Activated T-helper 2 cell treated with anti-CD3 and anti-CD28 coated beads, Interferon-gamma antibody, Interleukin-2, Interleukin-4, amounts not matched to agents 10 μg/mL and 5 μg/mL and 100 μg/mL, durations not matched to agents 14 hours and 24 hours and 36 hours (primary cell): ENCODE measurements at places on chromosomes 5 and 9. TPM values are rescaled to one million over a fixed set of nuclear protein-coding genes. Genes with fewer than 3 reads are reported as not detected.

Gene LHX2
- total RNA-seq: not detected in 2 replicates

DNA sequence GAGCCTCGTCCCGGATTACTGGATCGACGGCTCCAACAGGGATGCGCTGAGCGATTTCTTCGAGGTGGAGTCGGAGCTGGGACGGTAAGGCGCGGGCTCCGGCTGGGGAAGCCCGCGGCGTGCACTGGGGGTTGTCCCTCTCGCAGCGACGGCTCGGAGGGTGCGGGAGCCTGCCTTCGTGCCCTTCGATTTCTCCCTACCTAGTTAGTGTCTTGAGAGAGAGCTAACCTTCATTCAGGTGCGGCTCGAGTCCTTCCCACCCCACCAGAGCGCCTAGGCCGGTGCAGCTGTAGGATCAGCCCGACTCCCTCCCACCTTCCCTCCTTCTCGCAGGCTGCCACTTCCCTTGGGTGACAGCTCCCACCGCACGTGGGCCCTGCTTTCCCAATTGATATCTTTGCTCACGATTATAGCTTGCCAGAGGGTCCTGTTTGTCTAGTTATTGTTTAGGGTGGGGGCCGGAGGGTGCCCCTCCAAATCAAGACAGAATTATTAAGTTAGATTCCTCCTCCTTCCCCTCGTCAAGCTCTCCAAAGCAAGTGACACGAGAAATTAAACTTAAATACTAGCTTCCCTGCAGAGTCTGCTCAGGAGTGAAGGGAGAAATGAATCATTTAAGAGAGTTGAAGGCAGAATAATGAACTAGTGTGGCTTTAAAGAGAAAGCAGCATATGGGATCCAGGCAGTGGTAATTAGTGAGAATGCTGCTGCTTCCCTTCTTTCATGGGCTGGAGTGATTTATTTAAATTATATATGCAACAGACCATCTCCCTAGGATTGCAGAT lies 569 bp downstream of the CAMK4 start:
- DNase-seq: no peak

- DNase-seq: no peak
Measured at GRCh38 chr5:66958980-66959641, 237.5 kb downstream of the CD180 start.

GRCh38 chr5:127451096-127451495 lies 66.3 kb upstream of the PRRC1 start:
- no peak for DNase-seq

Gene SPINK5
- not detected in 2 replicates for total RNA-seq

GRCh38 chr5:33997331-33997983 lies 10.4 kb downstream of the AMACR start:
- no peak for DNase-seq

Gene POLR1E
- 48.0 and 49.4 TPM in 2 replicates for total RNA-seq

GRCh38 chr5:136043551-136043950 lies 14.8 kb downstream of the TGFBI start:
- DNase-seq: no peak

GRCh38 chr5:94618029-94618492 lies 343 bp downstream of the KIAA0825 start:
- DNase-seq: peak; percentile 31

Gene RAPGEF1
- 133 and 136 TPM in 2 replicates for total RNA-seq

Gene FOXD1
- 0.11 and 0.25 TPM in 2 replicates for total RNA-seq

Gene TRIO
- total RNA-seq: 28.7 and 30.1 TPM in 2 replicates

DNA sequence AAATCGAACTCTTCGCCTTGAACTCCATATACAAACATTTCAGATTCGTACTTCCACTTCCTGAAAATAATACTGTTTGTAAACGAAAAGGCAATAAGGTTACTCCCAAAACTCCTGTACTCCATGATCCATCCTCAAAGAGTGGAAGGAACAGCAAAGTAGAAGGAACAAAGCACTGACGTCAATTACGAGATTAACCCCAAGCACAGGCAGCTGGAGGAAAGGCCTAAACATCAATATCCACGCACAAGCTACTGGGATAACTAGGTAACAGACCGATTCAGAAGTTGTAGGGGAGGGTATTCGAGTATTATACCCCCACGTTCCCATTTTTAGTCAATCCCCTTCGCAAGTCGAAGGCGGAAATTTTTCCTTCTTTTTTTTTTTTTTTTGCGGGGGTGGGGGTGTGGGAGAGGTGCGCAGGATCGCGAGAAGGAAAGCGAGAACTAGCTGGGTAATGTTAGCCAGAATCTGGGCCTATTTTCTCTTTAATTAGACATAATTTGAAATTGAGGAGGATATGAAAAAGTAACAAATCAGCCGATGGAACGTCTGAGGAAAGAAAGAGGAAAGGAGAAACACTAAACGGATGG lies 909 bp downstream of the AFF4 start:
- DNase-seq: no peak

- DNase-seq: no peak
Measured at GRCh38 chr5:135564331-135564730, 14.5 kb downstream of the CXCL14 start.

Gene ARHGEF39
- 11.1 and 12.3 TPM in 2 replicates for total RNA-seq

Gene PLAC8L1
- total RNA-seq: 0.71 and 0.74 TPM in 2 replicates

Gene OTP
- not detected in 2 replicates for total RNA-seq

DNA sequence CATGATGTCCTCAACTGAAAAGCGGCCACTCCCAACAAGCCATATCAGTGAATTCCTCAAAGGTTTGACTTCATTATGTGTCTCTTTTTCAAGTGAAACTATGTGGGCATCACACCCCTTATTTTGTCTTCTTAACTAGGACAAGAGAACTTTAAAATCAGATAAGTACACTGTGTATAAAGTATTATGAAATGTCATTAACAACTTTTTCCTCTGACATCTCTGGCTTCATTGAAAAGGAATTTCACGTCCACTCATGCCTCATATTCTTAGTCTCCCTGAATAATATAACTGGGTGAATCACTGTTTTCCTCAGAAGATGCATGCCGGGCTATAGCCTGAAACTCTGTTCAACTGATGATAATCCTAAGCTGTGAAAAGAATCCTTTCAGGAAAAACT lies 415.8 kb downstream of the ACTL7B start:
- no peak for DNase-seq

Gene NR5A1
- total RNA-seq: not detected in 2 replicates

Gene PCYOX1L
- 16.6 and 17.8 TPM in 2 replicates for total RNA-seq

- peak; percentile 95 for DNase-seq
Measured at GRCh38 chr9:137254624-137255447, at the start of gene NELFB. Gene NELFB (plus strand): TSS chr9:137255327.

Gene ORM2
- not detected in 2 replicates for total RNA-seq

Gene FOXD4L6
- total RNA-seq: 0.18 TPM in 1 of 2 replicates, not detected in the other

Gene TIMD4
- total RNA-seq: 5.3 and 5.5 TPM in 2 replicates

Gene QRFP
- total RNA-seq: not detected in 2 replicates

- no peak for DNase-seq
Measured at GRCh38 chr9:9016597-9016996, 1217.0 kb upstream of the DMAC1 start.

DNA sequence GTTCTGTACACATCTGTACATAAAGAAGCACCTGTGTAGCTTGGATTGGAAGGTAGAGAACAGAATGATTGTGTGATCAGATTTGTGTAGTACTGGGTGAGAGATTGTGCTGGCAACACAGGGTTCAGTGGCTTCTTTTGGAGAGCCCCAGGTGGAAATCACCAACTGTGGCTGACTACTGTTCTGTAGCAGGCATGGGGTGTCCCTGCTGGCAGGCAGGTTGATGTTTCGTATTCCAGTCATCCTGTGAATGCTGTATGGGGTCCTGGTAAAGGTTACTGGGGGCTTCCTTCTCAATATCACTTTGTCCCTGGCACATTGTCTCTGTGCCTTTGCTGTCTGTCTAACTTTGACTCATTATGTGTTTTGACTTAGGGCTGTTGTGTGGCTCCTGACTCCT lies 5.3 kb downstream of the ASPN start:
- DNase-seq: no peak

DNA sequence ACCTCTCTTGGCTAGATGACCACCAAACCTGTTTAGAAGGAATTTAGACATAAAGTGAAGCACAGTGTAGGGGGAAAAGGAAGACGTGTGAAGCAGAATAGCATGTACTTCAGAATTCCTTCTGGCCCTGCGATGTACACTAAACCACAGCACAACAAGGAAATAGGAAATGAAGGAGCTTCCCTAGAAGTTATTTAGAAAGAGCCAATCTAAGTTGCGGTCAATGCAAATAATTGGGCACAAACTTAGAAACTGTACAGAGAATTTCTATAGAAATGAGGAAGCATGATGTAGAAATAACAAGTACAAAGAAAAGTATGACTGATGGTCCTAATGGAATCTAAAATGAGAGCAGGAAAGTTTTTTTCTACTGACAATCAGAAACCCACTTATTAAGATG lies 41.5 kb downstream of the ANKRD55 start:
- DNase-seq: no peak

GRCh38 chr5:43301653-43302091 lies 11.5 kb downstream of the HMGCS1 start:
- no peak for DNase-seq

GRCh38 chr5:151449297-151449696 lies 1.9 kb downstream of the SLC36A1 start:
- DNase-seq: no peak

DNA sequence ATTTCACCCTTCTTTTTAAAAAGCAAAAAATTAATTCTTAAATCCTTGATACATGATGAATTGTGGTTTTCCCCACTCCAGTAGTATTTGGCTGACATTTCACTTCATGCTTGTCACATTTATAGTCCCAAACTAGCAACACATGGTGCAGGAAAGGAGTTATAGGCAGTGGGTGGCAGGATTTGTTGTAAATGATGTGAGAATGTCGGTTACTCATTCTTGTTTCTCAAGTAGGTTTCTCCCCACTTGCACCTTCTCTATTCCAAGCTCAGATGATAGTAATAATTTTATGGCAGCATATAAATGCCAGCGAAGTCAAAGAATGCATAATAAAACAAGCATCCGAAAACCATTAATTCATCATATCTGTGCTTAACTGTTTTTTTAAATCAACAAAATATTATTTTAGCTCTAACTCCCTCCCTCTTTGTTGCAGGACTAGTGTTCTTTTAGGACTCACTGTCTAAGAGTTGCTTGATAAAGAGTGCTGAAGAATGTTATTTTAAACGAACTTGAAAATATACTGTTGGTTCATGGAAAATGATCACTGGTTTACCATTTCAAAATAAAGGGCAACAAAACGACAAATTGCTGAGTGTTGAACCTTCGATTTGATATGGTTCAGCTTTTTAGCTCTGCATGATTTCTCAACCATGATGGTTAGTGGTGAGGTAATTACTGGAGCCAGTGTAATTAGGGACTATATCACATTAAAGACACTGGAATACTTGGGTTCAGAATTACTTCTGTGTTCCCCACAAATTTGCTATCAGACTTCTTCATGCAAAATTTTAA lies 88.1 kb upstream of the ADAMTSL1 start:
- DNase-seq: no peak

Gene SPATA31C1
- total RNA-seq: not detected in 2 replicates

- no peak for DNase-seq
Measured at GRCh38 chr9:137688725-137689124, 69.9 kb downstream of the EHMT1 start.

- DNase-seq: no peak
Measured at GRCh38 chr5:87781976-87782375, 369.2 kb upstream of the CCNH start.

Gene SMIM32
- total RNA-seq: not detected in 2 replicates

Gene MRPL36
- 96.1 and 96.4 TPM in 2 replicates for total RNA-seq

DNA sequence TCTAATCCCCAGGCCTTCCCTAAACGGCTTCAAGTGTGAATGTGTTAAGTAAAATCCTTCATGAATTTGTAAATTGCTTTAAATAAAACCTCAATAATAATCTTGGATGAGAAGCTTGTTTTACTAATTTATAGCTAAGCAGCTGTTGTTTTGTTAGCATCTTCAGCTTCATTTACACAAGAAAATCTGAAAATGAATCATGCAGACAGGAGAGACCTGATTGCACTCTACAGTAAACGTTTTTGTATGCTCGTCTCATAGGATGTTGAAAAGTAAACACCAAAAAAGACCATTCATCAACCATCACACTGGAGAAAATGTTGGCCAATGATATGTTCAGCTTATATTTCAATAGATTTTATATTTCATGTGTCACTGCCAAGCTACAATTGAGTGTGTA lies 40.4 kb upstream of the MAP3K1 start:
- DNase-seq: no peak
